ENCODE measurements at places on chromosomes 7 and 10.

DNA sequence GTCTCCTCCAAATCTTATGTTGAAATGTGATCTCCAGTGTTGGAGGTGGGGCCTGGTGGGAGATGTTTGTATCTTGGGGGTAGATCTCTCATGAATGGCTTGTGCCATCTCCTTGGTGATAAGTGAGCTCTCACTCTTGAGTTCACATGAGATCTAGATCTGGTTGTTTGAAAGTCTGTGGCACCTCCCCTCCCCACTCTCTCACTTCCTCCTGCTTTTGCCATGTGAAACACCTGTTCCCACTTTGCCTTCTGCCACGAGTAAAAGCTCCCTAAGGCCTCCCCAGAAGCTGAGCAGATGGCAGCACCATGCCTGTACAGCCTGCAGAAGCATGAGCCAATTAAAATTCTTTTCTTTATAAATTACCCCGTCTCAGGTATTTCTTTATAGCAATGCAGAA lies 23.5 kb downstream of the TMEM229A start:
- no peak for DNase-seq

DNA sequence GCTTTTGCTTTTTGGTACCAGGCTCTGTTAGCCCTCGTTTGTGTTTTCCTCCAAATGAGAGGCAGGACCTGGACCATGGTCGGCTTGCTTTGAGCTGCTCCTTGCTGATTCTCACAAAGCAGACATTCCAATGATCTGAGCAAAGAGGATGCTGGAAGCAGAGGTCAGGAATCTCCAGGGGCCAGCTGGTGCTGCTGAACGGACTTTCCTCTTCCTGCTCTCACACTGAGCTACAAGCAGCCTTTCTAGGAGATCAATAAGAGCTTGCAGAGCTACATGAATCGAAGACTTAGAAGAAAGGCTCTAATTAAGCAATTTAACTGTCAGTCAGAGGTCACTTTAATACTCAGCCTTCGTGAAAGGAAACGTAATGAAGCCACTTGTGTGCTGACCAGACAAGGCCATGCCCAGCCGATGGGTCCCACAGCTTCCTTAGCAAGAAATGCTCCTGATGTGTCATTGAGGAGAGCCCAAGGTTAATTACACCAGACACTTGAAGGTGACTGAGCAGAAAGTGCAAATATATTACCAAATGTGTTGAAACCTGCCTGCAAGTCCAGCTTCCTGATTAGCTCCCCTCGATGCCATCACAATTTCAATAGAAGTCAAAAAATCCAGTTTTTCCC lies 151.3 kb upstream of the RSU1 start:
- no peak for DNase-seq

DNA sequence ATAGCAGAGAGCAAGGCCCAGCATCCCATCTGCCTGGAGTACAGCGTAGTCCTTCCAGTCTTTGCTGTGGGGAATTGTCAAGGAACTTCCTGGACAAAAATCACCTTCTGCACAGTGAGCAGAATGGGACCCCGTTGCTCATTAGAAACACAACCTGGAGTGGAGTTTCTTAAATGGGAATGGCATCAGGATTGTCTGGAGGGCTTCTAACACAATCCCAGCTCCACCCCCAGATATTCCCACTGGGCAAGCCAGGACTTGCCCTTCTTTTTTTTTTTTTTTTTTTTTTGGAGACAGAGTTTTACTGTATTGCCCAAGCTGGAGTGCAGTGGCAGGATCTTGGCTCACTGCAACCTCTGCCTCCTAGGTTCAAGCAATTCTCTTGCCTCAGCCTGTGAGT lies 356.4 kb downstream of the GALNT17 start:
- DNase-seq, result no peak

DNA sequence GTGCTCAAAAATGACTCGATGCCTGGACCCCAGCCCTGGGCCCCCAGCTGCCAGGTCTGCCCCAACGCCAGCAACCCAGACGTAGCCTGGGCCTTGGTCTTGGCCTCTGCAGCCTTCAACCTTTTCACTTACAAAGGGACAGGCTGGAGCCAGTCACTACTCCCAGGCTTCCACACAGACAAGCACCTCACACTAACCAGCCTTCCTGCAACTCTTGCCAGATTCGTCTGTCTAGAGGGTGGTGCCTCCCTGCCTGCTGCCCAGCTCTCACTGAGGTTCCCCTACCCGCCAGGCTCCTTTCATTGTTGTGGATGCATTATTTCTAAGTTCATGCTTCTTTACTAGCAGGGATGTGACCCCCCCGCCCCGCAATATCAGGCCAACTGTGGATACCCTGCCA lies 56.3 kb downstream of the NUDCD3 start:
- no peak for DNase-seq

DNA sequence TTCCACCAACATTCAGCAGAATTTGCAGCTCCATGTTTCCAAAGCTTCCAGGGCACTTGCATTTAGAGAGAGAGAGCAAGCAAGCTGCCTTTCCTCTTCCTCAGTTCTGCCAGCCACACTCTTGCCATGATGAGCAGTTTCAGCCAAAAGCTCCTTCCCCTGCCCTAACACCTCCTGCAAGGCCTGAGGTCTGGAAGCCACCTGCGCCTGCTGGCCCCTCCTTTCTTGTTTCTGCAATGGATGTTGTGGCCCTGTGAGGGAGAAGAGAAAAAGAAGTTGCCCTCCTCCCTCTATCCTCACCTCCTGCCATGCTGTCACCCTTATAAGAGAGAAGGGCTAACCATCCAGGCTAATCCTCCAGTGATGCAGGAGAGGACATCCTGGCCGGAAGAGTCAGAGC lies 48.7 kb downstream of the IKZF1 start:
- DNase-seq, result no peak

GRCh38 chr10:123536176-123536845 lies 129.8 kb upstream of the GPR26 start:
- DNase-seq, result no peak

GRCh38 chr7:18508443-18509427 lies 13.2 kb downstream of the HDAC9 start:
- DNase-seq, result no peak

- DNase-seq, result no peak
Measured at GRCh38 chr10:102654566-102654965, 10.3 kb downstream of the TRIM8 start.

DNA sequence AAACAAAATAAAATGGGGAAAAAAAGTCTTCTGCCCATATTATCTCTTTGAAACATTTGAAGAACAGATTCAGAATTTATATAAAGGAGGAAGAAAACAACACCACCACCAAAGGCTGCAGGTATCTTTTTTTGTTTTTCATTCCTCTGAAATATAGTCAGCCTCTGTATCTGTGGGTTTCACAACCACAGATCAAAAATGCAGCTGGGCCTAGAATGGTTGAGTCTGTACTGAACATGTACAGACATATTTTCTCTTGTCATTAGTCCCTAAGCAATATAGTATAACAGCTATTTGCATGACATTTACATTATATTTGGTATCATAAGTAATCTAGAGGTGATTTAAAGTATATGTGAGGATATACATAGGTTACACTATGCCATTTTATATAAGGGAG lies 559.7 kb upstream of the LRRN3 start:
- DNase-seq, result no peak

GRCh38 chr10:971150-971542 lies 17.1 kb upstream of the GTPBP4 start:
- DNase-seq, result no peak

- DNase-seq, result no peak
Measured at GRCh38 chr10:4784667-4785333, 41.2 kb upstream of the AKR1E2 start.

DNA sequence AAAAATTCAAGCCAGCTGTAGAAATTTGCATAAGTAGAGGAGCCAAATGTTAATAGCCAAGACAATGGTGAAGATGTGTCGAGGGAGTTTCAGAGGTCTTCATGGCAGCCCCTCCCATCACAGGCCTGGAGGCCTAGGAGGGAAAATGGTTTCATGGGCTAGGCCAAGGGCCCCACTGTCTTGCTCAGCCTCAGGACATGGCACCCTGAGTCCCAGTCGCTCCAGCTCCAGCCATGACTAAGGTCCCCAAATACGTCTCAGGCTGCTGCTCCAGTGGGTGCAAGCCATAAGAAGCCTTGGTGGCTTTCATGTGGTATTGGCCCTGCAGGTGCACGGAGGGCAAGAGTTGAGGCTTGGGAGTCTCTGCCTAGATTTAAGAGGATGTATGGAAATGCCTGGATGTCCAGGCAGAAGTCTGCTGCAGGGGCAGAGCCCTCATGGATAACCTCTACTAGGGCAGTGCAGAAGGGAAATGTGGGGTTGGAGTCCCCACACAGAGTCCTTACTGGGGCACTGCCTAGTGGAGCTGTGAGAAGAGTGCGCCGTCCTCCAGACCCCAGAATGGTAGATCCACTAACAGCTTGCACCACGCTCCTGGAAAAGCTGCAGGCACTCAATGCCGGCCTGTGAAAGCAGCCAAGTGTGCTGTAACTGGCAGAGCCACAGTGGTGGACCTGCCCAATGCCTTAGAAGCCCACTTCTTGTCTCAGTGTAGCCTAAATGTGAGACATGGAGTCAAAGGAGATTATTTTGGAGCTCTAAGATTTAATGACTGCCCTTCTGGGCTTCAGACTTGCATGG lies 19.2 kb downstream of the TBATA start:
- DNase-seq, result no peak

DNA sequence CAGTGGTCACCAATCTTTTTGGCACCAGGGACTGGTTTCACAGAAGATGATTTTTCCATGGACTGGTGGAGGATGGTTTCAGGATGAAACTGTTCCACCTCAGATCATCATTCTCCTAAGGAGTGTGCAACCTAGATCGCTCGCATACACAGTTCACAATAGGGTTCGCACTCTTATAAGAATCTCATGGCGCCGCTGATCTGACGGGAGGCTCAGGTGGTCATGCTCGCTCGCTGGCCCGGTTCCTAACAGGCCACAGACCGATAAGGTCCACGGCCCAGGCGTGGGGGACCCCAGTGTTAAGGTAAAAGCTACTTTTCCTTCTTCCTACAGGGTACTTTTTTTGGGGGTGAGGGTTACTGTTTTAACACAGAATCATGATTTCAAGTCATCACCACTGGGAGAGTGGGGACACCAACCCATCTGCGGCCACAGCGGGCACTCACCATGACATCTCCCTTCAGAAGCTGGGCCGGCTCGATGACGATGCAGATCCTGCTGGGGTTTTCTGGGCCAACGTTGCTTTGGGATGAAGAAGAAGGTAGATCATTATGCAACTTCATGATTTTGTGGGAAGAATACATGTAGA lies 170.5 kb downstream of the TNS3 start:
- DNase-seq, result no peak

GRCh38 chr7:40101201-40101600 lies 33.2 kb downstream of the MPLKIP start:
- DNase-seq, result no peak

- DNase-seq, result no peak
Measured at GRCh38 chr7:44750424-44750823, 1.8 kb downstream of the ZMIZ2 start.

- no peak for DNase-seq
Measured at GRCh38 chr7:101031082-101031481, 11.2 kb downstream of the MUC17 start.

GRCh38 chr10:119031496-119032059 lies 2.1 kb downstream of the NANOS1 start:
- no peak for DNase-seq

- DNase-seq, result no peak
Measured at GRCh38 chr7:73683788-73684693, 644 bp downstream of the BUD23 start.

- no peak for DNase-seq
Measured at GRCh38 chr10:7484456-7485243, 73.8 kb upstream of the SFMBT2 start.

GRCh38 chr7:25722856-25723255 lies 429.1 kb upstream of the NFE2L3 start:
- DNase-seq, result no peak

DNA sequence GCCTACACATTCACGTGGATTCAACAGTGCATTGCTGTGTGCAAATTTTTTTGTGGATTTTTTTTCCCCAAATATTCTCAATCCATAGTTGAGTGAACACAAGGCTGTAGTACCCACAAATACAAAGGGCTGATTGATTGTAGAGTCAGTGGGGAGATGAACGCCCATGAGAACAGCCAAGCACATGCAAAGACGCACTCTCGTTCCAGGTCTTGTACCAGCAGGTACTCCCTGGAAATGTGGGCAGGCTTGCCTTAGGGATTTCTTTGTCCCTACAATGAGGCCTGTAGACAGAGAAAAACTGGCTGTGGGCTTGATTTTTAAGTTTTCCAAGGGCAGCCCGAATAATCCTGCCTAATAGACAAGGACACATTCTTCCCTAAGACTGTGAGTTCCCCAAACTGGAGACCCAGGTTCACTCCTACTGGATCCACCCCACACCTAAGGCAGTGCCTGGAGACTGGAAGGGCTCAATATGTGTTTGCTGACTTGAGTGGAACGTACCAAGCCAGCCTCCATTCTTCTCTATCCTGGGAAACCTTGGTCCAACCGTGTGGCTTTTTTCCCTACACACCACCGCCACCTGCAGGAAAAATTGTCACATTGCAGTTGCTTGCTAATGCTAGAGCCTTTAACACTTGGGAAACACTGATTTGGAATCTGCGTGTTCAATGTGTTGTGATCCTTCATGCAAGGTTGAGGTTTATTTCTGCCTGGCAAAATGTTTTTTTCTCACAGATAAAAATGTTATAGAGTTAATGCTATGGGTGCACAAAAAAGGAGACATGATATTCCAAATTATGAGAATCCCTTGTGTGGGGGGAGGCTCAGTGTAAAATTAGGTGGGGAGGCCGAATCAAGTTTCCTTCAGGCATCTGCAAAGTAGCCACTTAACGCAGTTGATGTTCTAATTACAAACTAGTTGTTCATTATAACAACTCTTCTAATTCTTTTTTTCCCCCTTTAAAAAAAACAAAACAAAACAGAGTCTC lies 49.3 kb downstream of the PPP1R17 start:
- DNase-seq, result peak; percentile 4

GRCh38 chr10:33382921-33383713 lies 48.6 kb upstream of the NRP1 start:
- no peak for DNase-seq

DNA sequence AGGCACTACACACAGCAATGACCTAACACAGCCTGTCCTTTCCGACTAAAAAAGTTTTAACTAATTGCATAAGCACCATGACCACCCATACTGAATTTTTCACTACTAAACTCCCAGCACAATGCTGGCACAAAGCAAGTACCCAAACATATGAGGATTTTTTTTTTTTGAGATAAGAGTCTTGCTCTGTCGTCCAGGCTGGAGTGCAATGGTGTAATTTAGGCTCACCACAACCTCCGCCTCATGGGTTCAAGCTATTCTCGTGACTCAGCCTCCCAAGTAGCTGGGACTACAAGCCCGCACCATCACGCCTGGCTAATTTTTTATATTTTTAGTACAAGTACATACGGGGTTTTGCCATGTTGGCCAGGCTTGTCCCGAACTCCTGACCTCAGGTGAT lies 5.1 kb downstream of the UBE2H start:
- no peak for DNase-seq

GRCh38 chr10:37896436-37896835 lies 39.0 kb upstream of the ZNF248 start:
- DNase-seq, result no peak
